CD8-positive, alpha-beta T cell (primary cell): ENCODE measurements at places on chromosomes 1 and 21.

- DNase-seq = peak; percentile 66
These were observed 60.2 kb upstream of the PDE9A start for GRCh38 chr21:42593007-42593814.

- no peak for DNase-seq
These were observed 37.8 kb upstream of the COP1 start for GRCh38 chr1:176244851-176245250.

DNA sequence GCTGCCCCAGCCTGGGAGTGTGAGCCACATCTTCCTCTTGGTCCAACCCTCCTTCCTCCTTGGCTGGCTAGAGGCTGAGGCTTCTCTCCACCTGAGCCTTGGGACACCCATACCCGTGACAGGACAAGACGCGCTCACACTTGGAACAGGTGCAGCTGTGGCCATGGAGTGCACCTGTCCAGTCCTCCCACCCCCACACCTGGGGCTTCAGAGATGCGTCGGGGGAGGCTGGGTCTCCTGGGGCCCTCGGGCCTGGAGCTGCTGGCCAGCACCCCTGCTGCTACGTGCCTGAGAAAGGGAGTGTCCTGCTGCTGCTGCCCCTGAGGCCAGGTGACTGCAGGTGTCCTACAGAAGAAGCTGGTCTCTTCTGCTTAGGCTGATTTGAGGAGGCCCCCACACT, 37.0 kb upstream of the TMEM52 start:
- no peak for DNase-seq

DNA sequence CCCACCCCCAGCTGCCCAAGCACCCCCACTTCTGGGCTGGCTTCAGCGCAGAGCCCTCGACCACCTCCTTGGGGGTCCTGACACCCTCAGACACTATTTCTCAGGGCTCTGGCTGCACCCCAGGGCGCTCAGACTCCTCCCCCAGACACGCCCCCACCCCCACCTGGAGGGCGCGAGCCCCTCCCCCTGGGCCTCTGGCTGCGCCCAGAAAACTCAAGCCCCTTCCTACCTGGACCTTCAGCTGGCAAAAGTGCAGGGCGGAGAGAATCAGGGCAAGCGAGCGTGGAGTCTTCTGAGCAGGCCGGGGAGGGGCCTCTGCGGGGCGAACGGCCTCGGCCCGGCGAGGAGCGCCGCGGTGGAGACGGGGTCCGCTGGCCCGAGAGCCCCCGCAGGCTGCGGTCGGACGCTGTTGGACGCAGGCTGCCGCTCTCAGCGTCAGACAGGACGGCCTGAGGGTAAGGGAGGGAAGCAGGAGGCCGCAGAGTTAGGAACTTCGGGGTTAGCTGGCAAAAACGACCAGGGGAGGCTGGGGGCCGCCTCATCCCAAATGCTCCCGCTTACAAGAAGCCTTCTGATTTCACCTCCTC, 17.4 kb upstream of the NBPF1 start:
- DNase-seq = no peak

DNA sequence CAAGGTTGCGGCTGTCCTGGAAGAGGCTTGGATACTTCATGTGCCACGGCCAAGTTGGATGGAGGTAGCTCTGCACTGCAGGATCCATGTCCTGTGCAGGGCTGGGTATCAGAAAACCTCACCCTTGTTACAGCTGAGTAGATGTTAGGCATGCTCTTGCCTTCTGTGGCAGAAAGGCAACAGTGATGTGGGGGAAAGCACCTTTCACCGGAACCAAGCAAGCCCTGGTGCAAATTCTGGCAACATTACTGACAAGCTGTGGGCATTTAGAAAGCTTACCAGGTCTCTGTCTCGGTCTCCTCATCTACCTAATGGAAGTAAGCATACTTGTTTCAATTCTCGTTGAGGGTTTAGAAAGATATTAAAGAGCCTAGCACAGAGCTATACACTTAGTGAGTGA, 14.5 kb upstream of the CDCA8 start:
- no peak for DNase-seq

DNA sequence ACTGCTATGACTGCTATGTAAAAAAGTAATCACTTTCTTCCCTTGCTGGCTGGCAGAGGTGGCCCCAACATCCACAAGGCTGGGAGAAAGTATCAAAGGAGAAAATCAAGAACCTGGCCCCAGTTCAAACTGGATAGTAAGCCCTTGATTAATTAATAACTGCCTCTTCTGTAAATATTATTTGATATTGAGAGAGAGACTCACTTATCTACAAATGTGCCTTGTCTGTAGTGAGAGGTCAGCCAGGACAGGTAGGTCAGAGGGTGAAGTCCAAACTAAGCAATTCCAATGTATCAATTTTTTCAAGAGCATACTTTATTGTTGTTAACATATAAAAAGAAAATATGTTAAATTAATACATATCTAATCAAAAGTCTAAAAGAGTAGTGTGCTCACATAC, 23.8 kb upstream of the TARBP1 start:
- DNase-seq = no peak

DNA sequence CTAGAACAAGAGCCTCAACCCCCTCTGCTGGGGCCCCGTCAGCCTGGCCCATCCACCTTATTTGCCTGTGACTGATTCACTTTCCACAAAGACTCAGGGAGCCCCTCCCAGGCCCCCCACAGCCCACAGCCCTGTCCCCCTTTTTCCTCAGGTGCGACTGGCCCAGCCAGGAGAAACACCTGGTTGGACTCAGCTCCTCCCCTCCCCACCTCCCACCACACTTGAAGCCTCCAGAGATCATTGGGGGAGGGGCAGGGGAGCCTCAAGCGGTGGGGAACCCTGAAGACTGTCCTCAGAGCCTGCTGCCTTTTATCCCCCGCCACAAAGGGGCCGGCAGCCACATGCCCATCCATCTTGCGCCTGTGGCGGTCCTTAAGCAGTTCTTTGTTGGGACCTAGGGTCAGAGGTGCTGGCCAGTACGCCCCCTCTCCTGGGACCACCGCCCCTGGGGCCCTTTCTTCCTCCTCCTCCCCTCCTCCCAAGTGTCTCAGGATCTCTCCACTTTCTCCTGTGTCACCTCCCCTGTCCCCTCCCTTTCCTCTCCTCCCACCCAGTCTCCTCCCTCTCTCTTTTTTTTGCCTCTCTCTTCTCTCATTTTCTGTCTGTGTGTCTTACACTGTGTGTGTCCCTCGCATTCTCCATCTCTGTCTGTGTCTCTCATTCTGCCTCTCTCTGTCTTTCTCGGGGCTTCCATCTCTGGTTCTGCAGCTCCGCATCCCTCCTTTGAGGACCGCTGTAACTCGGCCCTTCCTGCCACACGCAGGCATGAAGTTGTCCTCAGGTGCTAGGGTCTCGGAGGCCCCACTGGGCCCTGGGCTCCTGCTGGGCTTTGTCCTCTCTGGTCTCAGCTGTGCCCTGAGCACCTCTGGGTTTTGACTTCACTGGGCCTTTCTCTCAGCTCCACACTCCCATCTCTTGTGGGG, 12.2 kb downstream of the CRABP2 start:
- DNase-seq = no peak

DNA sequence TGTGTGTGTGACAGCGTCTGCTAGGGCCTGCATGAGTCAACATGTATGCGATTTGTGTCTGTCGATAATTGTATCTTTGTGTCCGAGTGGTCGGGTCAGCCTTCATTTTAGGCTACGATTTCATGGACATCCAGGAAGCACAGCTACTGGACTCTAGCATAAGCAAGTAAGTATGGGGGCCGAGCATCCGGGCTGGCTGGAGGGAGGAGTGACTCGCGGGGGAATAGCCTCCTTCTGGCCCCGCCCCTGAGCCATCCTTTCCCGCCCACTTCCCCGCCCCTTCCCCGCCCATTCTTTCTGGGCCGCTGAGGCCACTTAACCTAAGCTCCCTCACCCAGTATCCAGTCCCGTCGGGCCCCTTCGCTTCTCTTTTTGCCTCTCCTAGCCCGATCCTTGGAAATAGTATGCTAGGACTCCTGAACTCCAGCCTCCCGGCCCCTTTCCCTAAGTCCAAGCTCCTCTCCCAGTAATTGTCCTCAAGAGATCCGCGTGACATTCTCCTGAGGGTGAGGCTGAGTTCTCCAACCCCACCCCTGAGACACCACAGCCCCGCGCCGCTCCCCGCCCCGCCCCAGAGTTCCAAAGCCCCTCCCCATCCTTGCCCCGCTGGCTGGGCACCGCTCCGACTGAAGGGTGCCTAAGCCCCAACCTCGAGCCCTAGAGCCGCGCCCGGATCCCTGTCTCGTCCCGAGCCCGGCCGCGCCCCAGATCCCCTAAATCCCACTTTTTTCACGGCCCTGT, 1.2 kb downstream of the MAP3K6 start:
- peak; percentile 68 for DNase-seq
